GDM1 (cell line): ENCODE measurements at places on chromosomes 1 and 21.

GRCh38 chr1:80779275-80779674, 1021.5 kb upstream of the ADGRL2 start:
- DNase-seq: no peak

DNA sequence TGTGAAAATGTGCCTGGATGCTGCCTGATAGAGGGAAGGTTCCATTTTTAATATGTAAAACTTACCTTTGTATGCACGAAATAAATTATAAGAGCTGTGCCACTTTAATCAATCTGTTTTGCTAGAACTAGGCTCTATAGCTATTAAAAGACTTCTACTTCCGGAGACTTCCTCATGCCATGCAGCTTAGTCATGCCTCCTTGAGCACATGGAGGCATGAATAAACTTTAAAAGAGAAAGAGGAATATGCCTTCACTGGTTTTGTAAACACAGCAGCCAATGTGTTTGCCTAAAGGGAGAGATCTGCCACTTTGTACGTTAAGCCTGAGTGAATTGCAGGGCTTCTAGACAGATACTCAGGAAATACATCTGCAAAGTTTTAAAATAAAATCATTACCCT, 604.6 kb downstream of the LRRIQ3 start:
- no peak for DNase-seq

- DNase-seq: no peak
These were observed 13.9 kb upstream of the CPT2 start for GRCh38 chr1:53182716-53183094.

- peak; percentile 14 for DNase-seq
These were observed 3.5 kb downstream of the FMO2 start for GRCh38 chr1:171188388-171189266.

DNA sequence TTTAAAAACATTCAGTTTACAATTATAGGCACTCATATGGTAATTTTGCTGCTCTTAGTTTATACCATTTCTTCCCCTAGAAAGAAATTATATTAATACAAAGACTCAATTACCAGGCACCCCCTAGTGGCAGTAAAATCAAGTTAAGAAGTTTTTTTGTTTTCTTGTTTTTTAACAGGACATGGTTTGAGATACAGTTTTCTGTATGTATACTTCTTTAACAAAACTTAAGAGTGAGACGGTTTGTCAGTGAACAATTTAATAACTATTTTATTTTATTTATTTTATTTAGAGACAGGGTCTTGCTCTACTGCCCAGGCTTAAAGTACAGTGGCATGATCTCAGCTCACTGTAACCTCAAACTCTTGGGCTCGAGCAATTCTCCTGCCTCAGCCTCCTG, 224.6 kb downstream of the FAF1 start:
- DNase-seq: no peak

DNA sequence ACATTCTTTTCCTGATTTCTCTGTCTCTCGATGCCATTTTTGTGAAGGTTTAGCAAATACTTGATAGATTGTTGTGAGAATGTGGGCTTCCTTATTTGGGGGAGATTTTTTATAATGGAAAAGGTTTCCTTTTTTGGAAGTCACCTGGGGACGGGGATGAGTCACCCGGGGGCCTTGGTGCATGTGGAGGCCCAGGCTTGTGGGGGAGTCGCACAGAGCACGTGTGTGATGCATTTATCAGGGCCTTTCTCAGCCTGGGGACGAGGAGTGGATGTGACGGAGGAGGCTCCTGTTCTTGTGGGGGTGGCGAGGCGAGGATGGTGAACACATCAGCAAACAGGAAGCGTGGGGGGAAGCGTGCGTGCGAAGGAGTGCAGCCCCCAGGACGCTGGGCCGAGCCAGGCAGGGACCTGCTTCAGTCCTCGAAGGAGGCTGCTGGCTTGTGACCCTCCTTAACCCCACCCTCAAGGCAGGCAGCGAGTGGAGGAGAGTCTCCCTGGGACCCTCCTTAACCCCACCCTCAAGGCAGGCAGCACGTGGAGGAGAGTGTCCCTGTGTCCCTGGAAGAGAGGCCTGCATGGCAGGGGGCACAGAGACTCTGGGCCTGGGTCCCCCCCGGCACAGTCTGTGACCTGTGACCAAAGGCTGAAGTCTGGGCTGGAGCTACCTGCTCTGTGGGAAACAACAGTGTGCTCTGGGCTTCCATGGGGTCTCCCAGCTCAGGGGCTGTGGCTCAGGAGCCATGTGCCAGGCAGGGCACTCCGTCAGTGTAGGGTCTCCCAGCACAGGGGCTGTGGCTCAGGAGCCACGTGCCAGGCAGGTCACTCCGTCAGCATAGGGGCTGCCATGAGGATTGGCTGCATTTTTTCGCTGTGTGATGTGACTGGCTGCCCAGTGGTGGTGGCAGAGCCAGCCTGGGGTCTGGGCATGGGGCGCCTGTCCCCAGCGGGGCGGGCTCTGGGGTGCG, 57.2 kb downstream of the AGPAT3 start:
- DNase-seq: no peak

- DNase-seq: no peak
These were observed 598.6 kb downstream of the NPHP4 start for GRCh38 chr1:5393603-5394002.

DNA sequence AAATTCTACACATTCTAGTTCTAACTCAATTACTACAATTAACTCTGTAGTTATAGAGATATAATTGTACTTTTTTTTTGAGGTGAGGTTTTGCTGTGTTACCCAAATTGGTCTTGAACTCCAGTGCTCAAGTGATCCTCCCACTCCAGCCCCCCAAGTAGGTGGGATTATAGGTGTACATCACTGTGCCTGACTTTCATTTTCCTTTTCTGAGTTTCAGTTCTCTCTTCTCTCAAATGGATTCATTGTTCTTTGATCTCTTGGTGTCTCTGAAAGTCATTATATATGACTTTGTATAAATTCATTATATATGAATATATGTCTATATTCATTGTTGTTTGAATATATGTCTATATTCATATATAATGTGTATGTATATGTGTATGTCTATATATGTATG, 74.0 kb upstream of the GALNT2 start:
- no peak for DNase-seq

GRCh38 chr1:50742523-50742922, 217.5 kb downstream of the FAF1 start:
- no peak for DNase-seq

- no peak for DNase-seq
These were observed 59.9 kb downstream of the ADSS2 start for GRCh38 chr1:244391761-244392160.

DNA sequence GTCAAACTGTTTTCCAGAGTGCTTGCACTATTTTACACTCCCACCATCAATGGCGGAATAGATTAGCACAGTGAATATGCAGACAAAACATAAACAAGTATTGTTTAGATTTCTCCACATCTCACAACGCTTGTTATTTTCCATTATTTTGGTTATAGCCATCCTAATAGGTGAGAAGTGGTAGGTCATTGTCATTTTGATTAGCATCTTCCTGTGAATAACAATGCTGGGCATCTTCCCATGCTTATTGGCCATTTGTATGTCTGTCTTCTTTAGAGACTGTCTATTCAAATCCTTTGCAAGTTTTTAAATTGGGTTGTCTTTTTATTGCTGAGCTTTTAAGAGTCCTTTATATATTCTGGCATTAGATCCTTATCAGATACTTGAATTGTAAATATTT, 54.7 kb downstream of the LRRC71 start:
- no peak for DNase-seq

DNA sequence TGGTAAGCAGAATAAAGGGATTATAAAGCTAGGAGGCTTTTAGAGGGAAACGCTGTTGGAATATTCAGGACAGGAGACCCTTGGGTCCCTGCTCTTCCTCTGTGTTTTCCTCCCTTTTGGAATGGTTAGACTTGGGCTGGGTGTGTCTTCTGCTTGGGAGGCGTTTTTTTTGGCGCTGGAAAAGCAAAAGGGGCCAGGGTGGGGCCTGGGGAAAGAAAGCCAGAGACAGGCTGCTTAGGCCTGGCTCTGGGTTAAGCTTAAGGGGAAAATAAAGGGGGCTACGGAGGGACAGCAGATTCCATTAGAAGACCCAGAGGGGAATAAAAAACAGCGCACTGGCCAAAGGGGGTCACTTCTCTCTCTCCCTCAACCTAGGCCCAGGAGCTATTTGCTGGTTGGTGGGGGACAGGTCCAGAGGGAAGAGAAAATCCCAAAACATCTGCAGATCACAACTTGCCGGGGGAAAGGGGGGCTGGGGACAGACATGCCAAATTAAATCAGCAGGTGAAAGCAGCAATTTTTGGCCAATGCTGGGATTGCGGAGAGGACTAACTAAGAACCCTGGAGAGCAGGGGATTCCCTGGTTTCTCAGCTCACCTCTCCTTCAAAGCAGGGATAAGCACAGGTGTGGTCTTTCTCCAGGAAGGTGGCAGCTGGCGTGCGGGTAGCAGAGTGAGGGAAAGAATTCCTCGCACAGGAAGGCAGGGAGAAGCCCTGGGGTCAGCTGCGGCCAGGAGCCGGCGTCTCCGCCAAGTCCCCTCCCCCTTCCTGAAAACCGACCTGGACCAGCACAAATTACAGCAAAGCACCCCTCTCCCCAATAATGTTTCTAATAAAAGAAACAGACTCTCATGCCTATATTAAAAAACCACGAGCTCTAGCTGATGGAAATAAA, 82.2 kb upstream of the AK4 start:
- DNase-seq: no peak

GRCh38 chr1:23634840-23635651, 56.6 kb upstream of the RPL11 start:
- DNase-seq: peak; percentile 9

DNA sequence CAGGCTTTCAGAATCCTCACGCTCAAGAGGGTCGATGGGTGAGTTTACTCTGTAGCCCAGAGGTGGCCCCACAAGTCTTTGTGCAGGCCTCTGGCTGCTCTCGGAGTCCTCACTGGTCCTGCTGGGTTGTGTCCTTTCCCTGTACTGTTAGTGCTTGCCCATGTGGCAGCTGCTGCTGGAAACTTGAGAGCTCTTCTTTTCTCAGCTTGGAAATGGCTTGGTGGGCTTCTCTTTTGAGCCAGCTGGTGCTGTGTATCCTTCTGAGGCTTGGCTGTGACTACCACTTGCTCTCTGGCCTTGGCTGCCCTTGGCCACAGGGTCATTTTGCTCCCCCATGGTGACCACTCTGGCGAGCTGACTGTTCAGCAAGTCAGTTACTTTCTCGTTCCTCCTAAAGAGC, 82.2 kb upstream of the LMO4 start:
- no peak for DNase-seq

- no peak for DNase-seq
These were observed 387.8 kb upstream of the LYPLAL1 start for GRCh38 chr1:218785928-218786327.

- DNase-seq: no peak
These were observed 10.5 kb downstream of the ATP1B1 start for GRCh38 chr1:169117014-169117413.

GRCh38 chr21:36061445-36061844, 1.1 kb upstream of the SETD4 start:
- DNase-seq: no peak

- no peak for DNase-seq
These were observed 3.5 kb downstream of the PPP1R15B start for GRCh38 chr1:204408074-204408507.

DNA sequence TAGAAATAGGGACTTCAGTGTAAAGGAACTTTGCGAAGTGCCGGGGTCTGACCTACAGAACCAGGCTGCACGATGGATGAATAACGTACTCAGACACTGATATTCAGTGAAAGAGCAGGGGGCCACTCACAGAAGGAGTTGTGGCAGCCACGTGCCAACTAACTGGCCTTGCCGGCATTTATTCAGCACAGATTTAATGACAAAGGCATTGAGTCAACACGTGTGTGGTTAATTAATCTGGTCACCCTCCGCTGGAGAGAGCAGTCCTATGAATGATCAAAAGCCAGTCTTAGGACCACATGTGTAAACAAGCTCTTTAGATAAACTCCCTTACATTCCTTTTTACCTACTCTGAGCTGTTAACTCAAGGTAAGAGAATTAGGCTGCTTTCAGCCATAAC, 6.2 kb upstream of the B3GALT2 start:
- DNase-seq: no peak

DNA sequence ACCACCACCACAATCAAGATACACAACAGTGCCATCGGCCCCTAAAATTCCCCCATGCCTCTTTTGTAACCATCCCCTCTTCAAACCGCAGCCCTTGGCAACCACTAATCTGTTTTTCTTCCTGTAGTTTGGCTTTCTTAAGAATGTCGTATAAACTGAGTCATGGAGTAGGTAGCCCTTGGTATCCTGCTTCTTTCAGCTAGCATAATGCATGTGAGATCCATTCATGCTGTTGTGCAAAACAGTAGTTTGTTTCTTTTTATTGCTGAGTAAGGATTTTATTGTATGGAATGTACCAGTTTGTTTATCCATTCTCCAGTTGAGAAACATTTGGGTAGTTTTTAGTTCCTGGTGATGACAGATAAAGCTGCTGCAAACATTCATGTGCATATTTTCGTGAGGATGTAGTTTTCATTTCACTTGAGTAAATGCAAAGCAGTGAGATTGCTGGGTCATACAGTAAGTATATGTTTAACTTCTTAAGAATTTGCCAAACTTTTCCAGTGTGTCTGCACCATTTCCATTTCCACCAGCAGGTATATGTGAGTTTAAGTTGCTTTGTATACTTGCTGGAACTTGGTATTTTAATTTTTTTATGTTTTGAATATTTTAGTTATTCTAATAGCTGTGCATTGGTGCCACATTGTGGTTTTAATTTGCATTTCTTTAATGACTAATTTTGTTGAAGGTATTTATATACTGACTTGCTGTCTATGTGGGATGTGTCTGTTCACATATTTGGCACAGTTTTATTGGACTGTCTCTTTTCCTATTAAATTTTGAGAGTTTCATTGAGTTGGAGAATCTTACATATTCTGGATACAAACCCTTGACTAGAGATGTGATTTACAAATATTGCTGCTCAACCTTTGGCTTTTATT, 148.4 kb upstream of the MAP1LC3C start:
- no peak for DNase-seq

- DNase-seq: no peak
These were observed 9.7 kb upstream of the AADACL4 start for GRCh38 chr1:12634156-12634555.

- DNase-seq: no peak
These were observed 23.4 kb downstream of the DSTYK start for GRCh38 chr1:205188098-205188497.

GRCh38 chr1:228839656-228840055, 104.4 kb downstream of the RHOU start:
- DNase-seq: no peak

- no peak for DNase-seq
These were observed 247.1 kb downstream of the CHRM3 start for GRCh38 chr1:239633432-239633831.

DNA sequence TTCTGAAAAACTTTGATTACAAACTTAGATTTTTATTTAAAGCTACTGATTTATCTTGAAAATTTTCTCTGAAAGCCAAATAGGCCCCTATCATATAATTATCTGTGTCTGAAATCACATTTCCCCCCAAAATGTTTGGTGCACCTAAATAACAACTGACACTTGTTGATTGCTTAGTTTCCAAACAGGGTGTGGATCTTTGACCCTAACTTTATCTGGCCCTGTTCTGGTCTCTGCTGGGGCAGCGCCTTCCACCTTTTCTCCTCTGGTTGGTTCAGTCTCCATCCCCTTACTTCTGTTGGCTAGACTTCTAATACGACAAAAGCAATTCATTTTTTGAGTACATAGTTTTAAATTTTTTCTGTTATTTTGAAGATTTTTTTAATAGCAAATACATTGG, 10.2 kb upstream of the OTUD7B start:
- no peak for DNase-seq
